ENCODE measurements at places on chromosomes 16 and 17.

DNA sequence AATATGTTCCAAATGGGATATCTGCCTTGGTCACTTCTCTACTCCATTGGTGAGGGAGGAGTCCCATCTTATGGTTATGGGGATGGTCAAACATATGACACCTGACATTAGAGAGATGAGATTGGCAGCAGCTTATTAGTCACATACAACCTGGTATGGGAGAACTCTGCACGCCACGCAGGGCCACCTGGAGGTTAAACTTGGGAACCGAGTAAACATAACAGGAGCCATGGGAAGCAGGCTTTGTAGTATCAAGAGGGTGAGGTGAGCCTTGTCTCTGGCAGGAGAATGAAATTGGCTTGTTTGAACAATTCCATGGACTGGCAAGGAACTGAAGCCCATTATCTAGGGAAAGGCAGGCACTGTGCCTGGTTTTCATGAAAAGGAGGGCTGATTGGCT is 238.7 kb upstream of the ELAC2 start:
- no peak for DNase-seq

- no peak for DNase-seq
Measured at GRCh38 chr17:30238387-30239088, 3.0 kb upstream of the SLC6A4 start.

- DNase-seq, result no peak
Measured at GRCh38 chr17:5683241-5683640, 98.9 kb upstream of the NLRP1 start.

GRCh38 chr17:72334205-72334604 is 213.4 kb downstream of the SOX9 start:
- no peak for DNase-seq

GRCh38 chr17:20702692-20703091 is 123.2 kb downstream of the CDRT15L2 start:
- no peak for DNase-seq

All from activated CD4-positive, alpha-beta T cell treated with anti-CD3 and anti-CD28 coated beads, Interleukin-2, Interleukin-4, amounts not matched to agents 100 ng/mL and 50 ng/mL, durations not matched to agents 16 hours and 8 hours (primary cell).